Stimulated activated naive CD4-positive, alpha-beta T cell treated with Interleukin-2 at 50 U/mL for 16 hours (primary cell): ENCODE measurements at places on chromosomes 16 and 17.

GRCh38 chr17:41737680-41738023 is 3.2 kb upstream of the HAP1 start:
- no peak for DNase-seq

DNA sequence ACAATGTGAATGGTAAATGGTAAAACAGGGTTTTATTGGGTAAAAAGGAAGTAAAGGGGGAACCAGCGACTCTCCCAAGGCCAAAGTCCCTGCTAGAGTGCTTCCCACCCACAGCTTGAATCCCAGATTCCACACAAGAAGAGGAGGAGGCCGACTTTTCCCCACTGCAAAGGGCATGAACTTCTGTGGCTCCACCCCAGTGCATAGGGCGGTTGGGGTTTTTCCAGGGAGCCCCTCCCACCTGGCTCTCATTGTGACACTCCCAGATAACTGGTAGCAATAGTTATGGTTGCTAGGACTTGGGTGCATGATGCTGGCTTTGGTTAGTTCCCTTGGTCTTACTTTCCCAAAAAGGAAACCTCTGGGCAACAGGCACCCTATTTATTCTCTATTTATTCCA is 666.0 kb upstream of the CA10 start:
- no peak for DNase-seq

GRCh38 chr16:54632322-54633220 is 298.1 kb upstream of the IRX5 start:
- DNase-seq = no peak

DNA sequence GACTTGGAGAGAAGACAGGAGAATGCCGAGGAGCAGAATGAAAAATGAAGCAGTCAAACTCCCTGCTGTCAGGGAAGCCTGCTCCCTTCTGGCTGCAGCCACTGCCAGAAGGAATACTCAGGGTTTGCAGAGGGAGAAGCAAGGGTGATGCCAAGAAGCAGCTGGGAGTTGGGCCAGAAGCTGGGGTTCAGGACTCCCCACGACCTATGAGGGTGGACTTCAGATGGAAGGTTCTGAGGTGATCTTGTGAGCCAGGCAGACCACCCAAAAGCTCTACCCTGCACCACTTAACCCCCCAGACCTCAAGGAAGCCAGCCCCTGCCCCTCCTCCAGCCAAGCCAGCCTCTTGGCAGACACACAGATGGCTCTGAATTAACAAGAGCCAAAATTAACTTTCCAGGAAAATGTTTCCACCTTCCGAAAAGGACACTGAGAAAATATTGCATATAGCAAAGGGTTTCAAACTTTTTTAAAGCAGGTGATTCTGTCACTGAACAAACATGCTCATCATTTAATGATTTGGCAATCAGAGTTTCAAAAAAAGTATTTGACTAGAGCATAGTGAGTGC is 126.0 kb upstream of the ERCC4 start:
- DNase-seq = no peak

- DNase-seq = no peak
These were observed 123.2 kb downstream of the PITPNC1 start for GRCh38 chr17:67500261-67500660.

DNA sequence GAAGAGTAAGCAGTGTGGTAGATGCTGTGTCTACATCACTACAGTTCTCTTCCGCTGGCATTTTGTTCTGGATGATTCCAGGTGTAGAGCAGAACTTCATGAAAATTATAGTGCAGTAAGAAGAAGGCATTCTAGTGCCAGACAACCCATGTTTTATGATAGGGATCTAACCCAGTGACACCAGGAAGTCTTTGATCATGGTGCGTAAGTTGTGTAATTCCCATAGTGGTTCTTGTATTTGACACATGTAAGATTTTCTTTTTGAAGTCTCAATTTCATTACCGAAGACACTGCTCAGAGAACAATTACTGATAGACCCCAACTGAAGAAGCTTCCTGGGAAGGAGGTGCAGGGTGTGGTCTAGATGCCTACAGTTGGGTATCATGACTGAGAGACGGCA is 356.9 kb downstream of the CA10 start:
- DNase-seq = no peak

- DNase-seq = no peak
These were observed 155.3 kb downstream of the AIPL1 start for GRCh38 chr17:6279659-6280058.

DNA sequence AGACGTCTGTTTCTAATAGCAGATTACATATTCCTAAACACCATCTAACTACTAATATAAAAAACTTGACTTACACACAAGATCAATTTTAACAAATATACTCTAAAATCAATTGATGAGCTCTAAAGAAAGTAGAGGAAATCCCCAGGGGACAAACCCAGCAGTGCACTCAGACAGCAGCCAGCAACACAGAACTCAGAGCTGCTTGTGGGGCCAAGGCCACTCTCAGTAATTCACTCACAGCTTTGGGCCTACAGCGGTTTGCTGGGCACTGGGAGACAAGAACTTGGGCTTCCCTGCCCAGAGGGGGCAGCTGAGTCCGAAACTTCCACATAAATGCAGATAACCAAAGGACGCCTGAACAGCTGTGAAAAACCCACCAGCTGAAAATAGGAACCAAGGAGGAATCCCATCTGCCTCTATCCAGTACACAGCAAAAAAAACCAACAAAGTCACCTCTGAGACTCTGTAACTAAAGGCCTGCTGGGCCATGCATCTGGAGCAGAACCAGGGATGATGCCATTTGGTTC is 21.4 kb downstream of the NPLOC4 start:
- DNase-seq = no peak

DNA sequence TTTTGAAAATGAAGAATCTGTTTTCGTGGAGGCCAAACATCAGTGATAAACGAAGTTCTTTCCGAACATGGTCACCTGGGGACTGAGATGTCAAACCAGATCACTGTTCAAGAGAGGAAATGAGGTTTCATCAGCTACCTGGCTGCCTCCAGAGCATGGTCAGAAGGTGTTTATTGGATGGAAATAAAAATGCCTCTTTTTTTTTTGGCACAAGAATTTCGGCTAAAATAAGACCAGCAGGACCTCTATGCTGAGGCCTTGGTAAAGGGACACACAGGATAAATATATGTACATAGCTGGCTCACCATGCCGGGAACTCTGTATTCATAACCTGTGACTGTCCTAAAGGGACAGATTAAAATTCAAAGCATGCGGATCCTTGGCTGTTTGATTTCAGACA is 135.3 kb downstream of the UTP18 start:
- no peak for DNase-seq

DNA sequence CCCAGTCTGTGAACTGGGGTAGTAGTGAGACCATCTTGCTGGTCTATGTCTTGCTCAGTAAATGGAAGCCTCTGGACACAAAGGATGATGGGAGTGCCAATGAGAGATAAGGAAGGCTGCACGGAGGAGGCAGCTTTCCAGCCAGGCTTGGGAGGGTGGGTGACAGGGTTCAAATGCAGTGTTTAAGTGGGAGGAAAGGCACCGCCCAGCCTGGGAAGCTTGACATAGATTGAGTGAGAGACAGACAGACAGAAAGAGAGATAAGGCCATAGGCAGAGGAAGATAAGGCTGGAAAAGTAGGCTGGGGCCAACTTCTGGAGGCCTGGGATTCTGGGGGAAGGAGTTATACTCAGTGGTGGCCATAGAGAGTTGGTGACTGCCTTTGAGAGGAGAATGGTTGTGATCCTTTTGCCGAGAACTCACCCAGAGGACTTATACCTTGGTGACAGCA is 7.2 kb upstream of the COL1A1 start:
- no peak for DNase-seq

GRCh38 chr16:89295915-89296314 is 78.4 kb downstream of the ZNF778 start:
- DNase-seq = no peak

DNA sequence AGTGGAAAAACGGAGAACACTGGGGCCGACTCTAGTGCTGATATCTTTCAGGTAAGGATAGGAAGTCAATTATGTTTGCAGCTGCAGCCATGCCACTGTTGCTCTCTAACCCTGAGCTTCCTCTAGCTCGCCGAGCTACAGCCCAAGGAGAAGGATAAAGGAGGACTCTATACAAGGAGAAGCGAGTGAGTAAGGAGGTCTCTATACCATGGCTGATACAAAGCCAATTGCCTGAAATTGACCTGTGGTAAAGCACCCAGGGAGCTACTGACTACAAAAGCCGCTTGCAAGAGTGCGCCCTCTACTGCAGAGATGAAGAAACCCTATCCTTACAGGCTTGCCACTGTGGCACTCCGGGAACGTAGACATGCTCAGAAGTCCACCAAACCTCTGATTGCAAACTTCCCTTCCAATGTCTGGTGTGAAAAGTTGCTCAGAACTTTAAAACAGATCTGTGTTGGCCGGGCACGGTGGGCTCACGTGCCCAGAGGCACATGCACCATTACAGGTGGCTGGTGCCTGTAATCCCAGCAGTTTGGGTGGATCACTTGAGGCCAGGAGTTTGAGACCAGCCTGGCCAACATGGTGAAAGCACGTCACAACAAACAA is 10.8 kb upstream of the SLC46A1 start:
- DNase-seq = peak; percentile 19

DNA sequence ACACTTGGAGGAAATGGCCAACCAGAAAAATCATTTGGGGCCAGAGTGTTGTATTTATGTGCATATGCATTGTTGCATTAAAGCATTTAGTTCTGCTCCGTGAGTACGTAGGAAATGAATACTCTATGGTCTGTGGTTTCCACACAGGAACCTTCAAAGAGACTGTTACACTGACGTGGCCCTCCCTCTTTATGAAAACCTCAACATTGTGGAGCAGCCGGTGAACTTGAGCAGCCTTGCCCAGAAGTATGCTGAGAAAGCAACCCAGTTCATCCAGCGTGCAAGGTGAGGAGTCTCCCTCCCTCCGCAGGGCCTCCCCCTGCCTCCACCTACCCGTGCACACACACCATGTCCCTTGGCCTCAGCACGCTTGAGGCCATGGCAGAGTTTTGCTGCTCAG is 65.2 kb downstream of the ARSG start:
- peak; percentile 44 for DNase-seq

- peak; percentile 52 for DNase-seq
These were observed 10.1 kb upstream of the CA4 start for GRCh38 chr17:60139438-60140285.

GRCh38 chr17:27525836-27526603 is 69.8 kb downstream of the KSR1 start:
- DNase-seq = no peak

GRCh38 chr16:10923146-10923649 is 19.1 kb downstream of the DEXI start:
- no peak for DNase-seq

DNA sequence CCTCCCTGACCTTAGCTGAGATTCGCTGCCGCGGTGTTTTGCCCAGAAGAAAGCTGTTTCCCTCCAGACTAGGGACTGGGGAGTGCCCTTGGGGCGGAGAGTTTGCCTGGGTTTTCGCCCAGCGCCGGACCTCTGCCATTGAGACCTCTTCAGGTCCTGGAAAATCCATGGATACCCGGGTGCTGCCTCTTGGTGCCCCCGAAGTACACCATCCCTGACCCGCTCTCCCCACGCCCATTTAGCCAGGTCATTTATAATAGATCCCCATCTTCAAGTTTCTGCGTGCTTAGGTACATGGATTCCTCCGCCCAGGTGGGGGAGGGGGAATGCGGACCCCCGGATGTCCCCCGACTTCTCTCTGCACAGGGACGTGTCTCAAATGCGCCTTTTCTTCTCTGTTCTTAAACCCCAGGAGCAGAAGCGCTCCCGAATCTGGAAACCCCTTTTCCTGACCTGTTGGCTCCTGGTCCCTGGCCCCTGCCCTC is 15.0 kb upstream of the CBX8 start:
- no peak for DNase-seq

- DNase-seq = no peak
These were observed 82.3 kb downstream of the NT5M start for GRCh38 chr17:17385491-17385890.

GRCh38 chr16:47925811-47926460 is 229.9 kb downstream of the ABCC12 start:
- DNase-seq = no peak

DNA sequence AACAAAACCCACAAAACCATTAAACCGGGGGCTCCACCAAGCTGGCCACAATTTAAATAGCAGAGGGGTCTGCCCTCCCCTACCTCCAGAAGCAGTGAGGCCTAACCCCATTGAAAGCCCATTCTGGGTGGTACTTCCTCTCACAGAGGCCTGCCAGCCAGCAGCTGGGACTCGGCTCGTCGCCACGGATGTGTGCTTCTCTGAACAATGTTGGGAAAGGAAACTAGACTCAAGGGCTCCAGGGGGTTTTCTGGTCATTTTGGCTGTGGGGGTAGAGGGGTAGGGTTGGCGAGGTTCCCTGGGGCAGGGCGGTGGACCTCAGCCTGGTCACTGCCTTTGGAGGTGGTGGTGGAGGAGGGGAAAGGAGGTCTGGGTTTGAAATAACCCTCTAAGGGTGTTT is 4.7 kb upstream of the PLCG2 start:
- no peak for DNase-seq

DNA sequence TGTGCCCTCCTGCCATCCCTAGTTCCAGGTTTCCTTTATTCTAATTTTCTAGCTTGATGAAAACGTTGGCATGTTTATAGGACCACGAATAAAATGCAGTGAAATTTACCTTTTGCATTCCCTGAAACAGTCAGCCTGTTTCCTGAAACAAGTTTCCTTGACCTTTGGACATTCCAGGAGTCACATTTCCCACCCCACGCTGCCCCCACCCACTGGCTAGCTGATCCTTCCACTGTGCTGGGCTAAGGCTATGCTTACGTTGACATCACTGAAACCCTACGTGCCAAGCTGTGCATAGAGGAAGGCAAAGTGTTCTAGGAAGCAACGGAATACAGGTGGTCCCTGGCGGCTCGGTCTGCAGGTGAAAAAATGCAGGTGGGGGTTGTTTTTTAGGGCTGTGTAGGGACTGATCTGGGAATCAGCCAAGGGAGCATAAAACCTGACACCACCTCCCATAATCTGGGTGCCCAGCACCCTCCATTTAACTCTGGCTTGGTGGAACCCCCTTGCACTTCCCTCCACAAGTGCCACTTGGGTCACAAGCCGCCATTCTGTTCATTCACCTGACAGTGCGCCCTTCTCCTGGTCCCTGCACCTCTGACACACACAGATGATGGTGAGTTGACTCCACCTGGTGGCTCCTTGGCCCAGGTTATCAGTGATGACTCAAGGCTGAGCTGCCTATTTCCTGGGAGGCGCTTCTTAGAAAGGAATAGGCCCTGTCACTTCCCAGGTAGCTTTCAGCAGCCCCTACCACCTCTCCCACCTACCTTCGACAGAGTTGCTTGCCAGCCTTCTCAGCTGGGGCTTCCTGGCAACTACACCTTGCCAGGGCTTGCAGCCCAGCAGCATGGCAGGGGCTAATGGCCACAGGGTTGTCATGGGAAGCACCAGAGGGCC is 83.7 kb downstream of the N4BP1 start:
- peak; percentile 7 for DNase-seq
